ENCODE measurements at places on chromosomes 1 and 21.

GRCh38 chr21:20151741-20152140, 846.5 kb upstream of the NCAM2 start:
- no peak for DNase-seq

GRCh38 chr1:82463951-82464350, 663.2 kb downstream of the ADGRL2 start:
- no peak for DNase-seq

- peak; percentile 27 for DNase-seq
Observed at GRCh38 chr1:64745181-64745985, 508 bp downstream of the RAVER2 start.

DNA sequence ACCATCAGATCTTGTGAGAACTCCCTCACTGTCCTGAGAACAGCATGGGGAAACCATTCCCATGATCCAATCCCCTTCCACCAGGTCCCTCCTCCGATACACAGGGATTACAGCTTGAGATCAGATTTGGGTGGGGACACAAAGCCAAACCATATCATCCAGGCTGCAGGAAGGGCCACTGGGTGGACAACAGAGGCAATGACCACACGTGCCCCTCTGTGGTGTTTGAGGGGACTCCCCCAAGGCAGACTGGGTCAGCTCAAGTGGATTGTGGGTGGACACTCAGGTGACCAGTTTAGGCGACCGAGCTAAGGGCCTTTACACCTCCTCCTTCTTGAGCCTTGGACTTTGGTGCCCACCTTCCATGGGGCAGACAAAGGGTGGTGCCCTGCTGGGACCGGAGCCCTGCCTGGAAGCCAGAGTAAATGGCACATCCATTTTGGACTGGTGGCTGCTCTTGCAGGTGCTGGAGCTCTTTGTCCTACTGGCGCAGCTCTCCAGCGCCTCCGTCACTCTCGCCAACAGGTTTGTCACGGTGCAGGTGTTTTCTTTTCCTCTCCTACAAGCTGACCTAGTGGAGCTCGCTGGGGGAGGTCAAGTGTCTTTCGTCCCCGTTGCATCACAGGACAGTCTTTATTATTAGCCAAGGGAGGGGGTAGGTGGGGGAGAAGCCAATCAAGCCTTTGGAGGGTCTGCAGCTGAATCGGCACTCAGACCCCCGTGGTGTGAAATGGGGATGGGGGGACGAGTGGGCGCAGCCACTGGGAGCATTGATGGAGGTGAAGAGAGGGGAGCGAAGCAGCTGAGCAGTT, 37.6 kb downstream of the CRYAA start:
- no peak for DNase-seq

GRCh38 chr1:111565079-111565478, 54.5 kb upstream of the RAP1A start:
- DNase-seq: peak; percentile 89

DNA sequence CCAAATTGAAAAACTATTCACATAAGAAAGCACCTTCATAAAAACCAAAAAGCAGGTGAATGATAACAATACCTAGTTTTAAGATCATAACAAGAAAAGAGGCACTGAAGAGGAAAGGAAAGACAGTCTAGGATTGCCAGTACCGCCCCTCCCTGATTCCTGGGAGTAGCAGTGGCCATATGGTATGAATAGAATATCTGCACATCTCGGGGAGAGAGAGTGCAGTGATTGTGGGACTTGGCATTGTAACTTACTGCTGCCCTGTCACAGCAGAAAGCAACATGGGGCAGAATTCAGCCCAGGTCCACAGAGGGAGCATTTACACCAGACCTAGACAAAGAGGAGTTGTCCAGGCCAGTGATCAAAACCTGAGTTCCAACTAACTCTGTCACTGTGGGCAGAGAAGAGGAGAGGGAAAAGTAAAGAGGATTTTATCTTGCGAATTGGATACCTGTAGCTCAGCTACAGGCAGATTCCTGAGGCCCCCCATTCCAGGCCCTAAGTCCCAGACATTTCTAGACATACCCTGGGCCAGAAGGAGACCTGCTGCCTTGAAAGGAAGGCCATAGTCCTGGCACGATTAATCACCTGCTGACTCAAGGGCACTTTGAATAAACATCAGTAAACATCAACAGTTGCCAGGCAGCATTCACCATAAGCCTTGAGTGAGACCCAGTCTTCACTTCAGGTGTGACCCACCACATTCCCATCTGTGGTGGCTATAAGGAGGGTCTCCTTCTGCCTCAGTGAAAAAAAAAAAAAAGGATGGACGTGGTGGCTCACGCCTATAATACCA, 397.5 kb downstream of the TGFB2 start:
- DNase-seq: no peak

- DNase-seq: no peak
Observed at GRCh38 chr1:48216941-48217340, 5.6 kb upstream of the SLC5A9 start.

- no peak for DNase-seq
Observed at GRCh38 chr1:47756411-47756810, 240.8 kb downstream of the TRABD2B start.

GRCh38 chr1:233289676-233290075, 5.8 kb downstream of the PCNX2 start:
- no peak for DNase-seq

- DNase-seq: no peak
Observed at GRCh38 chr1:15053153-15053552, 100.4 kb upstream of the TMEM51 start.

- peak; percentile 63 for DNase-seq
Observed at GRCh38 chr1:24970399-24970753, 40.3 kb upstream of the RUNX3 start.

DNA sequence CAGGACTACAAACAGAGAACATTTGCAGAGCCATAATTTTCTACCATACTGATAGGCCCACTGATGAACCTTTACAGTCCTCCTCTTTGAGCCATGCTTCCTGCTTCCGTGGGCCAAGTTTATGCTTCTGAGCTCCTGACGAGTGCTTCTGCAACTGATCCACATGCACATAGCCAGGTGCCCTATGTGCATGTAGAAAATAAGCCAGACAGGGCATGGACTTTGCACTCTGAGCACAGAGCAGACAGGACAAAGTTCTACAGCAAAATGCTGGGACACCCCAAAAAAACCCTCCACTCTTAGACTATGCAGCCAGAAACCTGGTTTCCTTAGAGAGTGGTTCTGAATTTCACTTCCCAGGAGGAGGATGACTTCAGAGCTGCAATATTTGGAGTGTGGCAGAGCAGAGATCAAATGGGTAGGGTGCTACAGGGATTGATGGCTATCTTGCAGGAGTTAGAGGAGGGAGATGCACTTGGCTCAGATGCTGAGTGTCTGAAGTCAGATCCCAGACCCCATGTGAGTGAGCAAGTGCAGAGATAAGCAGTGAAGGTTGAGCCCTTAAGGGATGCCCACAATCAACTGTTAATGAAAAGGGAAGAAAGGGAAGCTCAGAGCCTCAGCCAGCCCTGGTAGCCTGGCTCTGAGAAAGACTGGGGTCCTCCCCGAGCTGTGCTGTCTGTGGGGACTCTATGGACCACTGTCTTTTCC, 230.9 kb downstream of the DUSP10 start:
- DNase-seq: no peak

GRCh38 chr1:240394353-240394752, 217.6 kb downstream of the GREM2 start:
- no peak for DNase-seq

DNA sequence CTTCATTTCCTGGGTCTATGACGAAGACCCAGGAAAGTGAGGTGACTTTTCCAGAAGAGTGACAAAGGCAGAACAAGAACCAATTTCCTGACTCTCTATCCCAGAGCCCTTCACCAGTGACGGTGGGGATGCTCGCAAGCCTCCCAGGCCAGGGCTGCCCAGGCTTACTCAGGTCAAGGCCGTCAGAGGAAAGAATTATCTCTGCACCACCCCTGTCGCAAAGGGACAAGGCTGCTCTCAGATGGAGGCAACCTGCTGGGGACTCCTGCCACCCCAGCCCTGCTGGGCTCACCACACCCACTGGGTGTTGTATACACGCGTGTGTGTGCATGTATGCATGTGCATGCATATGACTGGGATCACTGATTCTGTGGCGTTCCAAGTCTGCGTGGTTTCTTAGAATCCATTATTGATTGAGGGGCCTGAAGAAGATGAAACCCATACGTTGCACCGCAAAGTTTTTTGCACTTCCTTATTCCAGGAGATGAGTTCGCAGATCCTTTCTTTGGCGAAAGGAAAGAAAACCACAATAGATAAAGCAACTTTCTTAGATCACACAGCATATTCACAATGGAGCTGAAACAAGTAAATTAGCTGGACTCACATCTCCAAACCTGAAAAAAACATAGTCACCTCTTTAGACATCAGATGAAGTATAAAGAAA, 255.8 kb downstream of the RHOU start:
- no peak for DNase-seq

GRCh38 chr1:117037802-117038201, 22.3 kb upstream of the TTF2 start:
- no peak for DNase-seq

DNA sequence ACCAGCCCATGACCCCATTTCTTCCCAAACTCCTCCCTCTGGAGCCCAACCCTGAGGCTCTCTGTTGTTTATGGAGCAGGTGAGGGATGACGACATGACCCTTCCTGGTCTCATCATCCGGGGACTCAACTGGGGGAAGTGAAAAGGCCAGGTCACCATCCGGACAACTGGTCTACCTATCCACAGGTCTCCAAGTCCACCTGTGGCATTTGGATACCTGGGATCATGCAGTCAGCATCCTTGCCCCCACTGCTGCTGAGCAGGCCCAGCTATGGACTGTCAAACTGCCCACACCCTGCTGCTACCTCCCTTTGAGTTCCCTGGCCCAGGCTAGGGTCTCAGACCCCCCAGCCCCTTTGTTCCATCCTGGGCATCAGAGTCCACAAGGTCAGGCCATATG, 60.0 kb upstream of the LAPTM5 start:
- no peak for DNase-seq

DNA sequence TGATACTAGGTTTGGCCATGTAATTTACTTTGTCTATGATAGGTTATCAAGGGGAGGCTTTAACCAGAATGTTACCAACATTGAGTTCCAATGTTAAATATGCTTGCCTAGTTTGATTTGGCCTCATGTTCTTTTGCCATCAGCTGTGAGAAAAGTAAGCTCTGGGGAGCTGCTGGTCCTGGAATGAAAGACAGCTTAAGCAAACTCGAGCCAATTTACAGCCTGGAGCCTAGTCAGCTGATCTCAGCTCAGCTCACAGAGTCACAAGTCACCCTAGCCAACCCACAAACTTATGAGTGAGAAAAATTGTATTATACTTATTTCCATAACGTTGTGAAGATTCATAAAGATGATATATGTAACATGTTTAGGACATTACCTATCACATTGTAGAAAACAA, 426.7 kb downstream of the RWDD3 start:
- no peak for DNase-seq

GRCh38 chr1:31216016-31216415, 23.7 kb downstream of the NKAIN1 start:
- peak; percentile 26 for DNase-seq

- peak; percentile 84 for DNase-seq
Observed at GRCh38 chr1:218479436-218480115, 134.4 kb downstream of the TGFB2 start.

DNA sequence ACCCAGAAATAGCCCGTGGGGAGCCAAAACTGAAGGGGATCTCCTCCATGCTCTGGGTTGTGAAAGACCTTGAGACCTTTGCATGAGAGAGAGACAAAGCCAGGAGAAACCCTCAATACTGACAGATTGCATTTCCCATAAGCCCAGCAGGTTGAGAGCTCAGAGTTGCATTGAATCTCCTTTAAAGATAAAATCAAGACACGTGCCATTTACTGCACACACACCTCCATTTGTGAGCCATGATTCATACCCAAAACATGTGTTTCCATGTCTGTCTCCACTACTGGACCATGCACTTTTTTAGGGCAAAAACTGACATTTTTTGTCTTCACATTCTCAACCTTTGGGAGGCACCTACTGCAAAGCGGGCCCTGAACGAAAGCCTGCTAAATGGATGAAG, 144.0 kb upstream of the NRIP1 start:
- DNase-seq: no peak

DNA sequence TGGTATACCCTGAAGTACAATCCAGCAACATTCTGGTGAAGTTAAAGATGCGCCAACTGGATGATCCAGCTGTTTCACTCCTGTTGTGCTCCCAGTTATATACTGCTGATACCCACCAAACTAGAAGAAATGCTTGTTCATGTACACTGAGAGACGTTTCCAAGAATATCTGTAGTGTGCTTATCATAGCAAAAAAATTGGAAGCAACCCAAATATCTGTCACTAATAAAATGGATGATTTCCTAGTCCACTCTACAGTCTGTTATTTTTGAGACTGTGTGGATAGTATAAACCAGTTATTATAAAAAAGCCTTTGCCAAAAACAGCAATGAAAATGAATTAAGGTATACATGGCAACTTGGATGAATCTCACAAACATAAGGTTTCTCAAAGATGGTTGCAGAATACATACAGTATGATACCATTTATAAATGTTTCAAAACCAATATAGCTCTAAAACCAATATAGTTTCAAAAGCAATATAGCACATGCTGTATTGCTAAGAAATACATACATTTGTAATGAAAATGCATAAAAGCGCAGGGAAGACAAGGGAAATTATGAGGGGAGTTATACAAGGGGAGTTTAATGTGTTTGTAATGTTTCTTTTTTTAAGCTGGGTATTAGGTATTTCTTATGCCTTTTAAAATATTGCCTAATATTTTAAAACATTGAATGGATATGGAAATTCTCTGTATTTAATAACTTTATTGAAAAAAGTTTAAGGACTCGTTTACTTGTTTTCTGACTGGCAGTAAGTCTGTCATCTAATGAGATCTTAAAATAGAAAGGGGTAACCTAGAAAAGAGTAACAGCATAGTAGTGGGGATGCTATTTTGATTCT, 36.5 kb downstream of the GPSM2 start:
- DNase-seq: peak; percentile 14

DNA sequence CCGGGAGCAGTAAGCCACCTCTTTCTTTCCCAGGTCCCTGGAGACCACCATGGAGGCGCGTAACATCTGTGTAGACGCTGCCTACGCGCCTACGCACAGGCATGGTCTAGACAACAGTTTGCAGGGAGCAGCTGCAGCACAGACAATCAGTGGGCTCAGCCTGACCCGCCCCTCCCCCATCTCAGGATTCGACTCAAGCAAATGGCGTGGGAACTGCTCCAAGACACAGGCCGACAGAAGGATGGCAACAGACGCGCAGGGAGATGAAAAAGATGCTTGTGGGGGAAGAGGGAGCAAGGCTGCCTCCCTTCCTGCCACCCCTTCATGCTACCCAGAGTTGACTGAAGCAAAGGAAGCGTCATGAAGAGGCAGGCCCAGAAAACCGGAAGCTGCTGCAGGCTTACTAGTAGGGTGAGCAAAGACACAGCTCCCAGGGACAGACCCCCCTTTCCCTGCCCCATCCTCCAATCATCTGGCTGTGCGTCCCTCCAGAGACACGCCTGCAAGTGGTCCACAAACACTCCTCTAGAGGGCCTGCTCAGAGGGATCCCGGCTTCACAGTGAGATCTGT, 19.5 kb downstream of the STK40 start:
- peak; percentile 84 for DNase-seq
